ENCODE measurements at places on chromosomes 7 and 10.

DNA sequence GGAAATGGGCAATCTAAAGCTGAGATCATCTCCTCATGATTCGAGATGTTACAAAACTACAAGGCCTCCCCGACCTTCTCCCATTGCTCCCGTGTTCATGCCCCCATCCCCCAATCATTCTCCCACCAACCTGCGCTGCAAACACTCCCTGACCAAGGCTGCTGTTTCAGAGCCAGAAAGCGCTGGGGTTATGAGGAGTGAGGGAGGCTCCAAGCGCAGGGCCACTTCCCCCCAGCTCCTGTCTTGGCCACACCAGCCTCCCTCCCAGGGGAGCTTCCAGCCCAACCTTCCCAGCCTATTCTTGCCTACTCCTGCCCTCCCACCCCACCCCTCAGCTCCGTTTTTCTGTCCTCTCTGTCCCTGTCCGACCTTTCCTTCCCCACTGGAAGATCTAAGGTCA, 14.7 kb upstream of the NODAL start:
- DNase-seq: no peak

DNA sequence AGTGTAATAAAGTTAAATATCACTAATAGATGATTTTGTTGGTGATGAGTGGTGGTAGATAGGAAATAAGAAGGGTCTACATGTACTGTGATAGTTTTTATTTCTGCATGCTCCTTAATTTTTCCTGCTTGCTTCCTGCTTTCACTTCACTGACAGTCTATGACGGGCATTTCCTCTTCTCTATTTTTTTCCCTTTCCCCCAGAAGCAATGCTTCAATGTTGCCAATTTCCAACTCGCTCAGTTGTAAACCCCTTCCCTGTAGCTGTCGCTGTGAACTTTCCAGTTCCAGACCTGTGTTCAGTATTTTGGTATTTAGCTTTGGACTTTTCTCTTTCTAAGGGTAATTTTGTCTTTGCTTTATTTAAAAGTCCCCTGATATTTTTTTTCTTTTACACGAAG, 123.5 kb upstream of the AGR3 start:
- DNase-seq: no peak

DNA sequence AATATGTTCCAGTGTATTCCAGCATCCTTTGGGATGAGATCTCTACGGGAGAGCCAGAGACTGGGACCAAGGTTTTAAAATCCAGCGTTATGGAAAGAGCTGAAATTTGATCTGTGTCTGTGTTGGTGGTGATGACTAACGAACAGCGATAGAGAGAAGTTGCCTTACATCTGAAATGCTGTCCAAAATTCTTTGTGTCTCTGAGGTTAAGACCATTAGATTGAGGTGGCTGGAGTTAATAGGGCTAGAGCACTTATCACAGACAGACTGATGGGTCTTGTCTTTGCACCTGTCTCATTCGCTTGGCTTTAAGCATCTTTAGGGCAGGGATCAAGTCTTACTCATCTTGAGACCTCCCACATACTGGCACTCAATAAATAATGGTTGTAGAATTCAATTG, 41.0 kb upstream of the RAPGEF5 start:
- peak; percentile 11 for DNase-seq

- no peak for DNase-seq
Observed at GRCh38 chr7:122546496-122546895, 152.4 kb downstream of the RNF133 start.

DNA sequence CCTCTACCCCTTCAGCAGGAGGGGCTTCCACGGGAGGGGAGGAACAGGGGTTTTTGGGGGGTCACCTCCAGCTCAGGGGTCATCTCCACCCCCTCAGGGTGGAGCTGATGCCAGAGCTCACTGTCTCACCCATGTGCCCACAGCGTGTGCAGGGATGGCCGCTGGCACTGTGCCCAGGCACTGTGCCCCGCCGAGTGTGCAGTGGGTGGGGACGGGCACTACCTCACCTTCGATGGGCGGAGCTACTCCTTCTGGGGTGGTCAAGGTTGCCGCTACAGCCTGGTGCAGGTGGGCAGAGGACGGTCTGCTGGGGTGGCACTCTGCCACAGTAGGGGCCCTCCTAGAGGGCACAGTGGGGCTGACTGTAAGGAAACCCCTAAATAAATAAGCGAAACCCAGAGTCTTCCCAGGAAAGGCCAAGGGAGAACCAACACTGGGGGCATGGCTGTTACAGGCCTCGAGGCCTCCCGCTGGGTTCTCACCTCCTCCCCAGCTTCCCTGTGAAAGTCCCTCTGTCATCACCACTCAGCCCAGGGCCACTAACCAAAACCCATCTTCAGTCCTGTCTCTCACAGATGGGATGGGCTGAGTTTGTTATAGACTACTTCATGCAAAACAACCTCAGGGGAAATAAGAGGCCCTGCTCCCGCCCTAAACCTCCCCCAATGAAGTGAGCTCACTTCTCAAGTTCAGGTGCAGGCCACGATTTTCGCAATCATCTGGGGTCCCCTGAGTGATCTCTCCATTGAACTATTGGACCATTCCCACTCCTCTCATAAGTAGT, 7.4 kb upstream of the ZNF467 start:
- DNase-seq: no peak

- no peak for DNase-seq
Observed at GRCh38 chr7:117489911-117490310, 10.1 kb downstream of the CFTR start.

DNA sequence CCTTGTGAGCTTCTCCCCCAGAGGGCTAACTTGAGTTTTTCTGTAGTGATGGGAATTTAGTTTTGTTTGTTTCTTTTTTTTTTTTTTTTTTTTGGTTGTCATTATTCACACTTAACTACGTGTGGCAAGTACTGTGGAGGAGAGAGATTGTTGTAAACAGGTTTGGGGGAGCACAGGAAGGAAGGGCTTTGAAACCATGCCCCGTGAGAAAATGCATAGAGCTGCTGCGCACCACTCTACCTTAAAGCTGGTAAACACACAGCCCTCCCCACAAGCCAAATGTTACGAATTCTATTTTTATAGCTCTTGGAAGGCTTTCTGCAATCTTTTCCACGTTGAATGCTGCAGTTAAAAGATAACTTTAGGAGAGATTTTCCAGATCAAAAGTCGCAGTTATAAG, 76.2 kb downstream of the ZNF22 start:
- DNase-seq: no peak

- DNase-seq: no peak
Observed at GRCh38 chr10:86665218-86665607, 3.1 kb upstream of the LDB3 start.

DNA sequence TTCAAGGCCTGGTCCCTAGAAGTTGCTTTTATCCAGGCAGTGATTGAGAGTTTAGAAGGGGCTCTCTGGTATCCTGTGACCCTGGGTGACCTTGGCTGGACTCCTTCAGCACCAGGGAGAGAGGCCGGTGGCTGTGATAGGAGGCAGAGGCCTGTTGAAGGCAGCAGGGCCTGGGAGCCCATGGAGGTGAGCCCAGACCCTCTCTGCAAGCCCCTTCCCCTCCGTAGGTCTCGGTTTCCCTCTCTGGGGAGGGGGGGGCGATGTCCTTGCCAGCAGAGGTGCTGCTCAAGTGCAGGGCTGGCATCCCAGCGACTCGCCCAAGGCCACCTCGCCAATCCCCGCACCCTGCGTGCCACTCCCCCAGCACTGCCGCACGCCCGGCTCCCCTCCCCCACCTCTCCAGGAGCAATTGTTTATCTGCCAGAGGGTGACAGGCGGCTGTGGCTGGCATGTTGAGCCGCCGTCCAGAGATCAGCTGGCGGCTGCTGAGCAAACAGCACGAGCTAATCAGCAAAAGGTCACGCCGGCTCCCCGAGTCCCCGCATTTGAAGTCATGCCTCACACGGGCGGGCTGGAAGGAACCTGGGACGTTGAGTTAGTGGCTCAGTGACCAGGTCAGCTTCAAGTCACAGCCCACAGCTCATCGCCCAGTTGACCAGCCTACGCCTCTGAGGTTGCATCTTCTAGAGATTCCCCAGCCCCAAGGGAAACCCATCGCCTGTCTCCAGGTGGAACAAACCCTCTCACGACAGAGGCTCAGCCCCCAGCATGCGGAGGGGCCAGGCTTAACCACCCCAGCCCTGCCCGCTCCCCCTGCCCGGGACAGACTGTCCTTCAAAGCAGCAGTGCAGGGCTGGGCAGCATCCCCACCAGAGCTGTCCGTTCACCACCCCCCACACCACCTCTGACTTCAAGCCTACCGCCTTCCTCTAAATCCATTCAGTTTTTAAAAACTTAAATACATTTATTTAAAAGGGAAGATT, 43.7 kb downstream of the ELFN1 start:
- no peak for DNase-seq

DNA sequence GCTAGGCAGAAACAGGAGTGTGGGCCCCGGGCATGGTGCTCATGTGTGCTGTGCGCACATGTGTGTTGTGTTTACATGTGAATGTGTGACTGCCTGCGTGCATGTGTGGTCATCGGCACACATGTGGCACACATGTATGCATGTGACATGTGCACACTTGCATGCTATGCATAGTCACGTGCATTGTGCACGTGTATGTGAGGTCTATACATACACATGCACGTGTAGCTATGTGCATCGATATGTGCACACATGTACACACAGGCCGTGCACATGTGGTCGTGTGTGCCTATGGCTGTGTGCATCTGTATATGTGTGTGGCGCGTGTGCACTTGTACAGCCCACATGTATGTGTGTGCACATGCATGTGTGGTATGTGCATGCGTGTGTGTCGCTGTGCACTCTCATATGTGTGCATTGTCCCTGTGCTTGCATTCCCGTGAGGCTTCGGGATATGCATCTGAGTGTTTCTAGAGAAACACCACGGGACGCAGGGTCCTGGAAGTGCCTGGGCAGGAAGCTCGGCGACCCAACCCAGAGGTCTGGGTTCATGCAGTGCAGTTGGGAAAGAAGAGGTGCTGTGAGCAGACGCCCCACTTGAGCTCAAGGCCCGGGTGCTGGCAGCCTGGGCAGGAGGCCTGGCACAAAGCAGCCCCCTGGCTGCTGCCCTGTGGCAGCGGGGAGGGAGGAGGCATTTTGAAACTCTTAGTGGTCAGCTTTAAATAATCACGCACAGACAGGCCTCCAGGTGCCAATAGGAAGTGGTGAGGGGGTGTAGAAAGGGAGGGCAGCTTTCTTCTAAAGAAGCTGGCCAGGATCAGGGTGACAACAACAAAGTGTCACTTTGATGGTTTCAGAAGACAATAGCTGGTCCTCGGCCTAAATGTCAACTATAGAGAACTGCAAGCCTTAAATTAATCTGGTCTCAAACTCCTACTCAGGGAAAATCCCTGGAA, 410.0 kb upstream of the MGMT start:
- DNase-seq: no peak

- no peak for DNase-seq
Observed at GRCh38 chr7:134552105-134552504, 3.2 kb downstream of the AKR1B15 start.

DNA sequence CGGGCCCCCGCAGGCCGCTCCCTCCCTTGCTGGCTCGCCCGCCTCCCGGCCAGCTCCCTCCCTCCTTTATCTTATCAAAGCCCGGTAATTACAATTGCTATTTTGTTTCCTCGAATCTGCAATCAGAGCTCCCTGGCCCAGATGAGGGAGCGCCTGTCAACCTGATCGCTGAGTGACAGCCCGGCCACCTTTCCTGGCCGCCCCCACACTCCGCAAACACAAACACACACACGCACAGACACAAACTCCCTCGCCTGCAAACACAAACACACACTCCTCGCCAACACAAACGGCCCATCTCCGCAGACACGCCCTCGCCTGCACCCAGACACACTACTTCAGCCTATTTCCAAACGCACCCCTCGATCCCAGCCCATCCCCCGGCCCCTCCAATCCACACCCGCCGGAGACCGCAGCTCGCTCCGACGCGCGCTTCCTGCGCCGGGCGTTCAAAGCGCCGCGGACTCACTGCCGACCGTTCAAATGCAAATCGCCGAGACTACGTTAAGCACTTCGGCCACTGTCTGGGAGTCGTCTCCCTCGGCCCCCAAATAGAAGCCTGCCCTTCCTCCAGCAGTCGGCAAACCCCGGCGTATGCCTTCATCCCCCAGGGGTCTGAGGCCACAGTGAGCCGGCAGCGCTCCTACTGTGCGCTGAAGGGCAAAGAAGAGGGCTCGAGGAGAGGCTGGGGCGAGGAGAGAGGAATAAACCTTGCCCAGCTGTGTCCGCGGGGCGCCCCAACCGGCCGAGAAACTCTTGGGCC, 3.0 kb upstream of the FGF8 start:
- DNase-seq: no peak

DNA sequence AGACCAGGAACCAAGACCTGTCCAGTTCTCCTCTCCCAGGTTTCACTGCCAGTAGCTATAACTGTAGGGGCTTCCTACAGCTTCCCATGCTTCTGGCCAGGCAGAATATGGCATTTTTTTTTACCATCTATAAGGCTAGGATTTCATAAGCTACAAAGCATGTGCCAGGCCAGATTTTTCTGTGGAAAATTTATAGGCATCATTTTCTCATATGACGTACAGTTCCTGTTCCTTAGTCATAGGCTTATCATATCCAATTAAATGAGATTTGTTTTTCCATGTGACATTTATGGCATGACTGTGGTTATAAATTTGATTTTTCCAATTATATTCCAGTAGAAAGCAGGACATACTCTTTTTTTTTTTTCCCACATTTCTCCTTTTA, 208.6 kb upstream of the NPY start:
- no peak for DNase-seq

DNA sequence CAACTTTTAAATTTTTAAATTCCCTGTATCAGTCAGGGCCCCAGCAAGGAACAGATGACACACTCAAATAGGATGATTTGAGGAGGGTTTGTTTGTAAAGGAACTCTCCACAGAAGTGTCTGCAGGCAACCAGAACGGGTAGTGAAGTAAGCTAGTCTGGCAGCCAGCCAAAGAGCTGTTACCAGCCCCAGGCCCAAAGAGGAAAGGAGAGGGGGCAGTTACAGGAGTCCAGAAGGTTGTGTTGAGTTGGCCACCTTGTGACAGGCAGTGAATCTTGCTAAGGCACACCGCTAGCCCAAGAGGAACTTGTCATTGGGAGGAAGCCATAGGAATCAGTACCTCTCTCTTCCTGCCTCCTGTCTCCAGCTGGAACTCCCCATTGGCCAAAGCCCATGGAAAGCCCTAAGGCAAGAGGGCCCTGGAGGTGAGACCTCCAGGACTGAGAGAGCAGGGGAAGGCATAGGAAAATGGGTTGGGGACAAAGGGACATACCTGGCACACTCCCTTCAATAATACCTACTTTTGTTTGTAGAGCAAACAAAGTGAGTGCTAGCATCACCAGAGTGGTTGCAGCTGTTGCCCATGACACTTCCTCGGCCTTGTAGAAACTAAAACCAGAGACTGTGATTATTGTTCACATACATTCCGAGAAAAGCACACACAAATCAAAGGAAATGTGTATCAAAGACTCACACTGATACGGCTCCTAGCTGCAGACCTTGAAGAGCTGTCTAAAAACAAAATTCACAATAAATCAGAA, 25.4 kb upstream of the GATAD1 start:
- no peak for DNase-seq
